ENCODE measurements at places on chromosomes 7 and 10.

- no peak for DNase-seq
Observed at GRCh38 chr10:93357680-93358079, 124.5 kb downstream of the MYOF start.

GRCh38 chr10:79098596-79099015 lies 29.8 kb downstream of the ZMIZ1 start:
- DNase-seq = no peak

DNA sequence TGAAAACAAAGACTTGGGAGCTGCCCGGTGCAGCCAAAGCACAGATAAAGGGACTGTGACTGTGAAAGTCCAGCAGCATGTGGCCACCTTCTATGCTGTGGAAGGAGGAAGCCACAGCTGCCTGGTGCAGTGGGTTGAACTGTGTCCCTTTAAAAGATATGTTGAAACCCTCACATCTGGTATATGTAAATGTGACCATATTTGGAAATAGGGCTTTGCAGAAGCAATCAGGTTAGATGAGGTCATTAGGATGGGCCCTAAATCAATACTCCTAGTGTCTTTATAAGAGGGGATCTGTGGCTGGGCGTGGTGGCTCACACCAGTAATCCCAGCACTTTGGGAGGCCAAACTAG lies 136.9 kb downstream of the GLI3 start:
- no peak for DNase-seq

DNA sequence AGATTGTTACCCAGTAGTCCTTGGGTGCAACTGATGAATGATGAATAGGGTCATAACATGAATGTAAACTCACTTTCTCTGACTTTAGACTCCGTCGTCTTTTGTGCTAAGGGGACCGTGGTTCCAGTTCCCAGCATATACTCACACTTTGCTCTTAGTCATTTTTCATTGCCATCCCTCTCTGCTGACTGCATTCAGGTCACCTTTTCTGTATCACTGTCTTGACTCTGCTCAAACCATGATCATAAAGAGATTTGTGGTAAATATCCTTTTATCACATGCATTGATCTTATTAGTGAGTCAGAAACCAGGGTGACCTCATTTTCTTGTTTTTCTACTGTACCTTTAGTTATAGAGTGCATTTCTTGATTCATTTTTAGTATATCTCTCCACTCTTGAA lies 141.1 kb upstream of the AGR3 start:
- no peak for DNase-seq

DNA sequence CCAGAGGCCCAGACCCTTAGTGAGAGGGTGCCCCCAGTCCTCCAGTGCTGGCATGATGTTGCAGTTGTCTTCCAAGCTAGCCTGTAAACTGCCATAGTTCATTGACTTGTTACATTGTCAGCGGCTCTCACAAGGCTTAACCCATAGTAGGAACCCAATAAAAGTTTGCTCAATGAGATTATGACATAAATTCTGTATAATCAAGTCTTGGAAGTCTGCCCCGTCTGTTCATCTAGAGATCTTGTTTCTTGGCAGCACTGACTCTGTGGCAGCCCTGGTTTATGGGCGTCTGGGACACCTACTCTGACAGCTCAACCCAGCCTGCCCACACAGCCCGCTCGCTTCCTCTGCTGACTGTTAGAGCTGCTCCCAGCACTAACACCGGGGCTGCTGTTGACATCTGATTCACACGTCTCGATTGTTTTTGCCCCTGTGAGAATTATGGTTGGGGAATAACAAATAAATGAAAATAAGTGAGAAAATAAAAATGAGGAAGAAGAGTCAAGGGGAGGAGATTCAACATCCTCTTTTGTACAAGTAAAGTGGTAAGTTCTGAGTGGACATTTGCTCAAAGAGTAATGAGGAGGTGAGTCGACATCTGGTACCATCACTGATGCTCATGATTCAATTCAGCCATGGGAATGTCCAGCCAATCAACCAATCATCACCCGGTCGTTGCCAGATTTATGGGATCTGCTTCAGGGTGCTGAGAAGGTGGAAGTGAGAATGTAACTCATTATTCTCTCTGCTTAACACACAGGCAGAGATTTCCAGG lies 160.8 kb downstream of the SPAG6 start:
- DNase-seq = peak; percentile 71

DNA sequence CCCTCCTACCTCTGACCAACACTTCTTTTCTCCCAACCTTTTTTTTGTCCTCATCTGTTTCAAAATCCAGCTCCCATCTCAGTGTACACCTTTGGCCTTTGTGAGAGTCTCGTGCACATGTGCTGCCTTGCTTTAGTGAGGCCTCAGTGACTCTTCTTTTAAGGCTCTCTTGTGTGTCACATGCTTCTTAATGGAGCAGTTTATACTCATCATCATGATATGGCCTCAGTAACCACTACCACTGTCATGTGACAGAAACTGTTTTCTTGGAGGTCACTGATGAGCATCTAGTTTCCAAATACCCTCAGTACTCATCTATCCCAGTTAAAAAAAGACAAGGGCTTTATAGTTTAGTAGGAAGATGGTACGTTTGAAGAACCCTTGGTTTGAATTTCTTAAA lies 8.1 kb upstream of the ARHGAP22 start:
- DNase-seq = no peak

- no peak for DNase-seq
Observed at GRCh38 chr10:123645615-123646014, 20.5 kb upstream of the GPR26 start.

- no peak for DNase-seq
Observed at GRCh38 chr7:48637382-48637781, 287.0 kb upstream of the CDC14C start.

- no peak for DNase-seq
Observed at GRCh38 chr10:49645871-49646870, 32.3 kb downstream of the CHAT start.

GRCh38 chr7:14936554-14936953 lies 34.0 kb upstream of the DGKB start:
- DNase-seq = no peak

DNA sequence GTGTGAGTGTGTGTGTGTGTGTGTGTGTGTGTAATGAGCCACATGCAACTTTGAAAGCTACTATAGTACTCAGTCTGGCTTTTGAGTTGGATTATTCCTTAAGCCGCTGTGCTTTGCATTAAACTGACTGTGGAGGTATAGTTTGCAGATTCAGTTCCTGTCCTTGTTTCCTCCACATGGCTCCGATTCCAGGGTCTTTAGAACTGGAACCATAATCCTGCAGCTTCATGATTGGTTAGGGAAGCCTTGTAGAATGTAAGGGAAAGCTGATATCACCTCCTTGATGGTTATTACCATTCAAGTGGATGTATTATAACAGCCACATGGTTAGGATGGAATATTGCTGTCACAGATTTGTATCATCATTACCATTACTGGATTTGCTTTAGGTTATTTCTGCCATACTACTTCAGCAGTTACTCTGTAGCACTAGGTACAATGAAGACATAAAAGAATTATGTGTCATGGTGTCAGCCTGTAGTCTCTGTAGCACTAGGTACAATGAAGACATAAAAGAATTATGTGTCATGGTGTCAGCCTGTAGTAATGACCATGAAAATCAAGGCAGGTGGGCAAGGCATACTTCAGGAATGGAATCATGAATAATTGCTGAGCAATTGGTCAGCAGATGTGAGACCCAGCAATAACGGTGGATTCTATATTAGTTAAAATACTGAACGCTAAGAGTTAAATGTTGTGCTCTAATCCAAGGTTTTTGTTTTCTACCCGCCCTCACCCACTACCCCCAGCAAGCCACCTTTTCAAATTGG lies 275.1 kb upstream of the FZD1 start:
- DNase-seq = no peak

GRCh38 chr7:134184767-134185166 lies 57.6 kb downstream of the LRGUK start:
- DNase-seq = no peak

- DNase-seq = no peak
Observed at GRCh38 chr10:10831085-10831484, 186.6 kb upstream of the CELF2 start.

DNA sequence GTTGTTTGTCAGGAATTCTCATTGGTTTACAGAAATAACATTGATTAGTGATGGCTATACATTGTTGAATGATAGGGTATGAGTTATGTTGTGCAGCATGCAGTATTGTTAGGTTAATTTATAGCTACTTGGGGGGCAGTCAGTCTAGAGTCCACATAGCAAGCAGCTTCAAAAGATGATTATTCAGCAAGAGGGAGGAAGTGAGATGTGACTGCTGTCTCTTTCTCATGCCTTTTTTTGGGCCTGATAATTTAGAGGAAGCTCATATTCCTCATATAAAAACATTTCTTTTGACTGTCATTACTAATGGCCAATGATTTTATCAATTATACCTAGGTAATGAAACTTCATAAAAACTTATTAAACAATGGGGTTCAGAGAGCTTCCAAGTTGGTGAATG lies 3.4 kb upstream of the TBRG4 start:
- DNase-seq = no peak

- no peak for DNase-seq
Observed at GRCh38 chr7:102093599-102094315, 192.9 kb upstream of the SH2B2 start.

- no peak for DNase-seq
Observed at GRCh38 chr10:11685787-11686218, 56.4 kb upstream of the ECHDC3 start.

- no peak for DNase-seq
Observed at GRCh38 chr7:44326261-44327125, 1.1 kb upstream of the CAMK2B start.

- no peak for DNase-seq
Observed at GRCh38 chr7:46710927-46711326, 789.9 kb upstream of the IGFBP3 start.

DNA sequence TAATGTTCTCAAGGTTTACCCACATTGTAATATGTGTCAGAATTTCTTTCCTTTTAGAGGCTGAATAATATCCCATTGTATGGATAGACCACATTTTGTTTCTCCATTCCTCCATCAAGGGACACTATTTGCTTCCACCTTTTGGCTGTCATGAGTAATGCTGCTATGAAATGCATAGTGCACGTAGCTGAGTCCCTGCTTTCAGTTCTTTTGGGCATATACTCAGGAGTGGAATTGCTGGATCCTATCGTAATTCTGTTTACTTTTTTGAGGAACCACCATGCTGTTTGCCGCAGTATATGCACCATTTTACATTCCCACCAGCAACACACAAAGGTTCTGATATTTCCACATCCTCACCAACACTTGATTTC lies 60.0 kb downstream of the PRF1 start:
- no peak for DNase-seq

DNA sequence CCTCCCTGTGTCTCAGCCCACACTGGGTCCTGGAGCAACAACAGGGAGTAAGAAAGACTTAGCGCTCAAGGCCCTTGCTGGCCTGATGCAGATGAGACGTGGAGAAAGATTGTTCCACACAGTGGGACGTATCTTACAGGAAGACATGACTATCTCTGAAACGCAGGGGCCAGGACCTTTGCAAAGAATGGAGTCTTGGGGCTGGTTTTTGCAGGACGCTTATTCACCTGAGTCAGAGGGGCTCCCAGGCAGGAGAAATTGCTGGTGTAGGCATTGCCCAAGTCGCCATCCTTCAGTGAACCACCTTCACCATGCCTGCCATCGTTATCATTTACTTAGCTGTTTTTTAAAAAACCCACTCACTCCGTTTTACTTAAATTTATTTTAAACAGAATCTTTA lies 11.8 kb upstream of the GDF10 start:
- no peak for DNase-seq

DNA sequence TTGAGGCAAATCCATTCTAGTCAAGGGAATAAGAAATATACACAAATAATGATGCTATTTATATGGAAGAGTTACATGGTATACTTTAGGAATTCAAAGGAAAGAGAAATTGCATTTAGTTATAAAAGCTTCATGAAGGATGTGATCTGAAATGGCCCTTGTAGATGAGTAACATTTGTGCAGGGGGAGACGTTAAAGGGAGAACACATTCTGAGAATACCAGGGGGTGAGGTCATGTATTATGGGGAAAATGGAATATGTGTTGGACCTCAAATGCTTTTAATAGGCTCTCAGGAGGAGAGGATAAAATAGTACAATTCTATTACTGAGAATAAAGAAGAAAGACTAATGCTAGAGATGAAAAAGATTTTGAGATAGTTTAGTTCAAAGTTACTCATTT lies 122.5 kb upstream of the NOBOX start:
- DNase-seq = no peak

DNA sequence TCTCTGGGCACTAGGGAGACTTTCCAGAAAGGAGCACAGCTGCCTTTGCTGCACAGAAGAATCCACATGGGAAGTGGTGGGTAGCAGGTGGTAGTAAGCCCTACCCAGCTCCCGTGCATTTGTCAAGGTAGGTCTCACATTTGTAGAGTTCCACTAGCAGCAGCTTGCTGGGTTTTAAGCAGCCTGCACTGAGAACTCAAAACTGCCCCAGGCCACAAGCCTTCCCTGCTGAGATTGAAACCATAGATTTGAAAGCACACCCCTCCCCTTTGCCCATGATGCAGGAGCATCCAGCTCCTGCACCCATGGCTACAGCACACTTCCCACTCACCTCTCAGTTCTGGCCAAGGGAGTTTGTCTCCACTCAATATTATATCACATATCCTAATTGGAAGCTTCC lies 604.5 kb upstream of the STEAP1 start:
- DNase-seq = no peak

DNA sequence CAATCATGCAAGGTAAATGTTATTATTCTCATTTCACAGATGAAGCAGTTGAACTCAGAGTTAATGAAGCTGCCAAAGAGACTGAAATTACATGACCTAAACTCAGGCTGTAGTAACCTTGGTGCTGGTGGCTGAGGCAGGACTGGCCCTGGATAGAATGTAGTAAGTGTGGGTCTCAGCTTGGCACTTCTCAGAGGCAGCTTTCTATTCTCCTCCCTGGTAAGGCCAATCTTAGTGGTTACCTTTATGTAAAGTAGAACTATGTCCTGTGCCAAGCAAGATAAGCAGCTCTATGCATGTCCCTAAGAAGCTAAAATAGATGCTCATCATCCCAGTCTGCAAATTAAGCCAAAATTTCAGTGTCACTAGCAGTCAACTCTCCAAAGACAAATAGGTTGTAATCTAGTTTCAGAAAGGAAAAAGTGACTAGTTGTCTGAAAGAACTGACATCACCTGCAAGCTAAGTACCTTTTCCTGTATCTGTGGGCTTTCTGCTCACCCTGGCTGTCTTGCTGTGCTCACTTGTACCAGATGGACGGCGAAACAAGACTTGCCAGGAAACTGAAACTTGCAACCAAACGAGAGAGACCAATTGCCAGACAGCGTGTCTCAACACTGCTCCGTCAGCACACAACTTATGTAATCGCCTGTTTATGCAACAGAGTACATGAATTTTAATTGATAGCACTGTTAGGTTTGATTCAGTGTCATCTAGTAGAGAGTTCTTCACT lies 43.7 kb downstream of the CH25H start:
- peak; percentile 6 for DNase-seq
